ENCODE measurements at places on chromosomes 6 and 20. TPM values are rescaled to one million over a fixed set of nuclear protein-coding genes. Genes with fewer than 3 reads are reported as not detected.

GRCh38 chr6:132730560-132730959 is 16.7 kb upstream of the VNN1 start:
- peaks cover 17% of the 10 kb centered on the region for H3K27me3 ChIP-seq
- H3K4me3 ChIP-seq = no peak overlapping the region
- H3K36me3 ChIP-seq = no peaks in the 10 kb centered on the region
- no peak overlapping the region for H3K27ac ChIP-seq
- H3K4me1 ChIP-seq = no peaks in the 10 kb centered on the region

DNA sequence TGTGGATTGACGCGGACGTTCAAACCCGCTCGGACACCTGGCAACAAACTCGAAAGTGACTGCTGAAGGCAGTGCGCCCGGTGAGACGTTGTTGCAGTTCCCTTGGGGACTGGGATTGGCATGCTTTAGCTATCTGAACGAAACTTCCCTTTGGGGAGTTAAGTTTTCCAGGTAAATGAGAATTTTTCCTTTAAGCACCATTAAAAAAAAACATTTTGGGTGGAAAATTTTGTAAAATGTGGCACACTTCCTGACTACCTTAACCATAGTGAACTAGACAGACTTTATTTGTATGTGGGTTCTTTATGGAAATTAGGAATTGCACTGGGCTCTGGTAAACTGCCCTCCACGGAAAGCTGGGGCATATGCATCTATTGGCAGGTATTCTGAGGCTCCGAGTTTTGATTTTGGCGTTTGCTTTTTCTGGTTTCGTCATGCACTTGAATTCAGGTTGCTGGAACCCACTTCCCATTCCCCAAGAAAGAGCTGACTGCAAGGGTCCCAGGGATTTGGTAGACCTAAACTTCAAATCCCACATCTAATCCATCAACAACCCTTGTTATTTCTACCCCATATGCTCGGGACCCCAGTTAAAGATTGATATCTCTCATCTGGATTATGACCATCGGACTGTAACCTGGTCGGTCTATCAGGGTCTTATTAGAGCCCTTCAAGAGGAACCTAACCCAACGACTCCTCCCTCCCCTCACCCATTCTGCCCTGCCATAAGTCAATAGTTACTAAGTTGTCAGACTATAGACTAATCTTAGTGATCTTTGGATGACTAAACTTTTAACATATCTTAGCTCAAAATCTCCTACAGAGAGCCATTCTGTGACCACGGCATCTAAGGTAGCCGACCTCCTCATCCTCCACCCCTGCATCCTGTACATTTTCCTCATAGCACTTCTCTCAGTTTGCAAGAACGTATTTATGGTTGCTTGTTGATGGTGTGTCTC is 800 bp upstream of the DYNLT1 start:
- peaks cover 47% of the 10 kb centered on the region for H3K4me1 ChIP-seq
- H3K36me3 ChIP-seq = peaks cover 5% of the 10 kb centered on the region
- peak overlapping the region; percentile 93 for H3K4me3 ChIP-seq
- peak; percentile 44 for DNase-seq
- H3K27ac ChIP-seq = peak overlapping the region; percentile 84
- no peaks in the 10 kb centered on the region for H3K27me3 ChIP-seq

DNA sequence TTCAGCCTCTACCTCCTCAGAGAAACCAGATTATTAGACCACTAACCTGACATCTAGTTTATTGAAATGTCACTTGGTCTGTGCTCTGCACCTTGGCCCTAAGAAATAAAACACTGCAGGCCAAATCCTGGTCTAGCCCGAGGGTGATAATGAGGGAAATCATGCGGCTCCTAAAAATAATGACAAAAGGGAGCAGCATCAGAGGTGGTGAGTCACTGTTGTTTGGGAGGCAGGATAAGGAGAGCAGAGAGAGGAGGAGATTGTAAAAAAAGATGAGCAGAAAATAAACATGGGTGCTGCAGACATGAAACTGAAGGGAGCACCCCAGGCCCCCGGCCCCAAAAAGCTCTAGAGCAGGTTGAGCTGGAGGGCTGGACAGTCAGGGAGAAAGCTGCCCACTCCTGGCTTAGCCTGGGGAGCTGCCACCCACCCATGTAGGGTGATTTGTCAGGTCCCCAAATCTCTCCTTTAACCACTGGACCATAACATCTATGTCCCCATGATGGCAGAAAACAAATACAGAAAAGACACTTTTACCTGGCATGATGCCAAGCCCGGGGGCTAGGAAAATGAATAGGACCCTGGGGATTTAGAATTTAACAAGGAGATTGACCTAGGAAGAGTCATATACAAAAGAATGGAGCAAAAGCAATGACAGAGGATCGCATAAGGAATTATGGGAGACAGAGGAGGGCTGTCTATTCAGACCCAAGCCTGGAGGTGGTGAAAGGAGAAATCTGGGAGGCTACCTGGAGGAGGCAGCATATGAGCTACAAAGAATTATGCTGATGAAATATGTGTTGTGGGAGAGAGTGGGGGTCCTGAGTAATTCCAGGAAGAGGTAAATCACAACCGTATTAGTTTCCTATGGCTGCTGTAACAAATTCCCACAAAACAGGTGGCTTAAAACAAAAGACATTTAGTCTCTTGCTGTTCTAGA is 103.7 kb downstream of the SNAP25 start:
- peaks cover 20% of the 10 kb centered on the region for H3K4me1 ChIP-seq
- H3K27ac ChIP-seq = no peak overlapping the region
- peaks cover 6% of the 10 kb centered on the region for H3K27me3 ChIP-seq
- no peak for DNase-seq
- no peaks in the 10 kb centered on the region for H3K36me3 ChIP-seq
- H3K4me3 ChIP-seq = no peak overlapping the region

DNA sequence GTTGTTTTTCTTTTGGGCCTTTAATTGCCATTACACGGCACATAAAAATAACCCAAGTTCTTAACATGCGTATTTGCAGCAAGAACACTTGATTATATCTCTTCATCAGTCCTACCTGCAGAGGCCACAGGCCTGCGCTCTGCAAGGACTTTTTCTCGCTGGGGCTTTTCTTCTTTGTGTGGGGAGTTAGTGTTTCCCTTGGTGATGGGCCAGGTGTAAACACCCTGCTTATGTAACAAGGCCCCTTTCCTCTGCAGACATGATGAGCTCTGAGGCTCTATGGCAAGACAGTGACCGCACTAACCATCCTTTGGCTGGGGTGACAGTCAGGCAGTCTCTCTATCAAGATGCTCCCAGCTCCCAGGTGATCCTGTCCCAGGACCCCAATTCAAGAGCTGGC is 97.8 kb upstream of the PCSK2 start:
- no peaks in the 10 kb centered on the region for H3K27me3 ChIP-seq
- no peak for DNase-seq
- H3K4me1 ChIP-seq = no peaks in the 10 kb centered on the region
- no peak overlapping the region for H3K4me3 ChIP-seq

DNA sequence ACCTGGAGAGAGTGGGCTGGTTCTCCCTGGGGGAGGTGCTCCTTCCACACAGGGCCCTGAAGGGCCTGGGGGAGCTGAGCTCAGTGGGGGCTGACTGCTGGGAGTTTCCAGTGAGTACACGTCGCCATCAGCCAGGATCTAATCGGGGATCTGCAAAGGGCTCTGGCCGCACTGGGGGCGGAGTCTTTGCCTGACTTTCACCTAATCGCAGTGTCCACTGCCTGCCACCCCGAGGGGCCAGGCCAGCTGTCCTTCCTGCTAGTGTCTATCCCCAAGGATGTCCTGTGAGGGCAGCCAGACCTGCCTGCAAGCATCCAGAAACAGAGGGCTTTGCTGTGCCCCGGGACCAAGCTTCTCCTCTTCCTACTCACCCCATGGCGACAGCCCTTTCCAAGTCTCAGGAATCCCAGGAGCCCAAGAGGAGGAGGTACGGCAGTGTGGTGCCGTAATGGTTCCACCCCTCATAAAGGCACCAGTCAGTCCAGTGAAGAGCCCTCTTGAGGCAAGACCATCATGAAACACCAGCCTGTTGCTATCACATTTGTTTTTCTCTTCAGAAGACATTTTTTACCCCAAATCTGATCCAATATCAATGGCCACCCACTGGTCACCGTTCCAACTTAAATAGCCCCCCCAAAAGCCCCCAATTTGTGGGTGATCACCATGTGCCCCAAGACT is 243.1 kb upstream of the ECI2 start:
- H3K27ac ChIP-seq = no peak overlapping the region
- no peaks in the 10 kb centered on the region for H3K4me1 ChIP-seq
- H3K36me3 ChIP-seq = peaks cover 3% of the 10 kb centered on the region
- no peak for DNase-seq

- DNase-seq = no peak
- no peak overlapping the region for H3K27ac ChIP-seq
- H3K27me3 ChIP-seq = peaks cover 14% of the 10 kb centered on the region
- no peaks in the 10 kb centered on the region for H3K4me1 ChIP-seq
- no peak overlapping the region for H3K4me3 ChIP-seq
Observed at GRCh38 chr6:84019842-84020211, 13.7 kb upstream of the MRAP2 start.

GRCh38 chr6:106540432-106540831 is 88.9 kb downstream of the RTN4IP1 start:
- H3K4me1 ChIP-seq = no peaks in the 10 kb centered on the region
- H3K27me3 ChIP-seq = no peaks in the 10 kb centered on the region
- no peak for DNase-seq
- no peak overlapping the region for H3K4me3 ChIP-seq

Gene OR2H1
- not detected for total RNA-seq

Gene E2F1
- total RNA-seq = 6.3 TPM

DNA sequence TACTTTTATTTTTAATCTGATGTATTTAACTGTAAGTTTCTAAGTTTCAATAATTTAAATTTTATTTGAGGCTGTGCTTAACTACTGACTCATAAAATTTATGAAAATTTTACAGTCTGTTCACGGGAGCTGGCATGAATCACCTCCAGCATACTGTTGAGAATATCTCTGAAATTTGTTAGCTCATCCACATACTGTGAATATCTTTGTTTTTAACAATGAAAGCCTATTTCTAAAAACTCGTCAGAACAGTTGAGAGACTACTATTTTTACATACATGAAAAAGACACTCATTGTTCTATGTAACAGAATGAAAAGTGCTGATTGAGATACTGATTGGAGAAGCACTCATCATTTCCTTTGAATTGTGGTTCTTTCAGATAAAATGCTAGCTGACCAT is 749.3 kb downstream of the TENT5A start:
- no peaks in the 10 kb centered on the region for H3K36me3 ChIP-seq
- no peak for DNase-seq
- H3K27ac ChIP-seq = no peak overlapping the region
- H3K27me3 ChIP-seq = peaks cover 2% of the 10 kb centered on the region
- no peaks in the 10 kb centered on the region for H3K4me1 ChIP-seq
- H3K4me3 ChIP-seq = no peak overlapping the region

Gene ULBP3
- 3.0 TPM for total RNA-seq

- no peaks in the 10 kb centered on the region for H3K27me3 ChIP-seq
- no peaks in the 10 kb centered on the region for H3K36me3 ChIP-seq
- no peak for DNase-seq
- H3K4me1 ChIP-seq = peaks cover 16% of the 10 kb centered on the region
- no peak overlapping the region for H3K4me3 ChIP-seq
Observed at GRCh38 chr20:47198254-47198671, 158.2 kb downstream of the ZMYND8 start.

- peaks cover 12% of the 10 kb centered on the region for H3K4me1 ChIP-seq
- peaks cover 5% of the 10 kb centered on the region for H3K27me3 ChIP-seq
- no peak for DNase-seq
- no peaks in the 10 kb centered on the region for H3K36me3 ChIP-seq
Observed at GRCh38 chr6:36649701-36650484, 28.6 kb upstream of the CDKN1A start.

GRCh38 chr6:144659202-144660182 is 374.4 kb downstream of the UTRN start:
- no peak for DNase-seq
- no peaks in the 10 kb centered on the region for H3K36me3 ChIP-seq
- H3K27ac ChIP-seq = peak overlapping the region; percentile 88
- H3K27me3 ChIP-seq = no peaks in the 10 kb centered on the region
- peaks cover 68% of the 10 kb centered on the region for H3K4me1 ChIP-seq
- peak overlapping the region; percentile 40 for H3K4me3 ChIP-seq

Gene ELOVL2
- 57.0 TPM for total RNA-seq

Gene RAB23
- 33.8 TPM for total RNA-seq

- DNase-seq = no peak
- H3K4me1 ChIP-seq = peaks cover 41% of the 10 kb centered on the region
- peak overlapping the region; percentile 34 for H3K4me3 ChIP-seq
- H3K27me3 ChIP-seq = no peaks in the 10 kb centered on the region
- H3K36me3 ChIP-seq = peaks cover 8% of the 10 kb centered on the region
Observed at GRCh38 chr6:36445621-36446020, 2.8 kb downstream of the KCTD20 start.

Gene SLC22A16
- not detected for total RNA-seq

Gene CST5
- total RNA-seq = not detected

Gene COL19A1
- not detected for total RNA-seq

Gene RBM24
- total RNA-seq = 13.2 TPM

- H3K4me3 ChIP-seq = no peak overlapping the region
- H3K27ac ChIP-seq = peak overlapping the region; percentile 55
- peaks cover 29% of the 10 kb centered on the region for H3K4me1 ChIP-seq
- no peaks in the 10 kb centered on the region for H3K36me3 ChIP-seq
- H3K27me3 ChIP-seq = no peaks in the 10 kb centered on the region
Observed at GRCh38 chr6:138724015-138724414, 49.6 kb upstream of the CCDC28A start.

DNA sequence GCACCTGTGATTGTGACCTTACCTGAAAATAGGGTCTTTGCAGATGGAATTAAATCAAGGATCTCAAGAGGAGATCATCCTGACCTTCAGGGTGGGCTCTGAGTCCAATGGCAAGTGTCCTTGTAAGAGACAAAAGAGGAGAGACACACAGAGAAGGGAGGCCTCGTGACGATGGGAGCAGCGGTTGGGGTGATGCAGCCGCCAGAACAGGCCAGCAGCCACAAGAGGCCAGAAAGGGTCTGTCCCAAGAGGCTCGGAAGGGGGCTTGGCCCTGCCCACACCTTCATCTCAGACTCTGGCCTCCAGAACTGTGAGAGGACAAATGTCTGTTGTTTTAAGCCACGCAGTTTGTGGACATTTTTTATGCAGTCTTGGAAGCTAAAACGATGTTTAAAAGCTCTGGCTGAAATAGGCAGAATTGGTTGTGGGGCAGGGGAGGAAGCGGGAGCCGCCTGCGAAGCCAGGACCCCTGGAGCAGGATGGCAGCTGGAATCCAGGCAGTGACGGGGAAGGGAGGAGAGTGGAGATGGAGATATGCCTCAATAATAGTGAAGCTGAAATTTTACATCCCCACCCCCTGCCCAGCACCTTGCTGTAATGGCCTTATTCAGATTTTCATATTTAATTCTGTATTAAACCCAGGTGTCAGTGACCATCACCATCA is 216.4 kb downstream of the ANKRD60 start:
- peaks cover 21% of the 10 kb centered on the region for H3K27me3 ChIP-seq
- no peak overlapping the region for H3K27ac ChIP-seq
- H3K36me3 ChIP-seq = no peaks in the 10 kb centered on the region
- no peak overlapping the region for H3K4me3 ChIP-seq

Data from osteocyte (in vitro differentiated cells).